ENCODE measurements at places on chromosomes 5 and 9. TPM values are rescaled to one million over a fixed set of nuclear protein-coding genes. Genes with fewer than 3 reads are reported as not detected.

DNA sequence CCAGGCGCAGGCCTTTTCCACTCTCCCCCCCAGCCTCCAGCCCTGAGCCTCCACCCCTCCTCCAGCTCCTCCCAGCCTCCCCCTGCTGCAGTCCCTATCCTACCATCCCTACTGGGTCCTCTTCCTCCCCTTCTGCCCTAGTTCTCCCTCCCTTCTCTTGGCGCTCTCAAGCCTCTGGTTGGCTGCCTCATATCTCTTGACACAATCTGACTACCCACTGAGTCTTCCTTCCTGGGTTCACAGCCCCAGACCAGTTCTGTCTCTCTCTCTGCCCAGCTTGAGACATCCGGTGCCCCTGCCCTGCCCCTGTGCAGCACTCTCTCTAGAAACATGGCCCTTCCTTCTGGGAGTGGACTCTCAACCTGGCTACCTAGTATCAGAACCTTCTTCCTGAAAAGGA is 76.2 kb downstream of the TSPAN17 start:
- no peak overlapping the region for H3K27ac ChIP-seq
- peaks cover 12% of the 10 kb centered on the region for H3K4me1 ChIP-seq
- H3K27me3 ChIP-seq = peaks cover 4% of the 10 kb centered on the region
- DNase-seq = no peak
- no peak overlapping the region for H3K4me3 ChIP-seq

The DNAI1 gene
- total RNA-seq = 0.37 TPM

DNA sequence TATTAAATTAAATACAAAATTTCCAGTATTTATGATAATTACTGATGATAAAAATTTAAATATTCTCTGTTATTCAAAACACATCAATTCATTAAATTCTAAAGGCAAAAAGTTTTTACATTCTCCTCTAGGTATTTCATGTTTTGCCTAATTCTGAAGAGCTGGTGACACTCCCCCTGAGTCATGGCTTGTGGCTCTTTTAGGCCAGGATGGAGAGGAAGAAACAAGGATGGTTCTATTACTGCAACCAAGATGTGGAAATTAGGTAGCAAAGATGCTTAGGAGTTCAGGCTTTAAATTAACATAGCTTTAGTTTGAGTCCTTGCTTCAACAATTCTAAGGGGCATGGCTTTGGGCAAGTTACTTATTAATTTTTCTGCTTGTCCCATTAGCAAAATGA is 1295.8 kb downstream of the EFNA5 start:
- H3K27ac ChIP-seq = no peak overlapping the region
- H3K4me1 ChIP-seq = no peaks in the 10 kb centered on the region
- no peaks in the 10 kb centered on the region for H3K36me3 ChIP-seq
- no peak for DNase-seq
- no peaks in the 10 kb centered on the region for H3K27me3 ChIP-seq
- H3K4me3 ChIP-seq = no peak overlapping the region

DNA sequence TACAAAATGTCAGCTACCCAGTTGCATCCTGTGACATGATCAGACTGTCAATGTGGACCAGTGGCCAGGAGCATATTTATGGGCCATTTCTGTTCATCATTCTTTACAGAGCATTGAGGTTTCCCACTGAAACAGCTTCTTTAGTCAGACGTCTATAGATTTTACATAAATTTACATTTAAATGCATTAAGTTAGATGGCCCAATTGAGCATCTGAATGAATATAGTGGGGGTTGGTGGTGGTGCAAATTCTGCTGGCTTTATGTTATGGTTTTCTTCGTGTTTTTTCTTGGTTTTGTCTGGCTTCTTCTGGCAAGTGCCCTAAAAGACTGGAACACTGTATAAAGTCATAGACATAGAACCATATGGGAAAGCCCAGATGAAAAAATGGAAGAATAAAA is 214.1 kb downstream of the PJA2 start:
- no peak for DNase-seq
- no peaks in the 10 kb centered on the region for H3K36me3 ChIP-seq

GRCh38 chr5:61673007-61673735 is 341.1 kb downstream of the ZSWIM6 start:
- no peaks in the 10 kb centered on the region for H3K27me3 ChIP-seq
- no peak for DNase-seq
- H3K27ac ChIP-seq = no peak overlapping the region

The AMBP gene
- total RNA-seq = 3.0 TPM

GRCh38 chr5:101679816-101680215 is 616.3 kb downstream of the SLCO4C1 start:
- H3K27me3 ChIP-seq = no peaks in the 10 kb centered on the region
- no peak overlapping the region for H3K4me3 ChIP-seq
- no peaks in the 10 kb centered on the region for H3K36me3 ChIP-seq
- H3K4me1 ChIP-seq = no peaks in the 10 kb centered on the region
- no peak for DNase-seq
